ENCODE measurements at places on chromosomes 3 and 15. TPM values are rescaled to one million over a fixed set of nuclear protein-coding genes. Genes with fewer than 3 reads are reported as not detected.

Gene ZNF774
- total RNA-seq, result 2.1 TPM

Gene ARHGAP31
- 16.0 TPM for total RNA-seq

Gene CPNE9
- not detected for total RNA-seq

Gene FEM1B
- total RNA-seq, result 35.3 TPM

Gene PTX3
- 687 TPM for total RNA-seq
